CD8-positive, alpha-beta memory T cell (primary cell): ENCODE measurements at places on chromosomes 3 and 15. TPM values are rescaled to one million over a fixed set of nuclear protein-coding genes. Genes with fewer than 3 reads are reported as not detected.

TMEM212 gene
- total RNA-seq, result not detected

CDC25A gene
- 58.8 TPM for total RNA-seq

CAPN3 gene
- total RNA-seq, result 4.3 TPM

ITPKA gene
- 0.53 TPM for total RNA-seq

TSEN2 gene
- total RNA-seq, result 29.8 TPM

GABRR3 gene
- not detected for total RNA-seq

CHRNA7 gene
- total RNA-seq, result not detected

CGNL1 gene
- not detected for total RNA-seq

STAC gene
- total RNA-seq, result not detected

MRAS gene
- 0.38 TPM for total RNA-seq

ISLR gene
- not detected for total RNA-seq

TRPC1 gene
- total RNA-seq, result 1.1 TPM

IGDCC3 gene
- total RNA-seq, result not detected

CCR5 gene
- 2.6 TPM for total RNA-seq

PRSS50 gene
- not detected for total RNA-seq
